ENCODE measurements at places on chromosomes 4 and X. TPM values are rescaled to one million over a fixed set of nuclear protein-coding genes. Genes with fewer than 3 reads are reported as not detected.
A peak's percentile ranks its signal among the peaks of the same experiment; 100 is the strongest.

CXCR3 gene
- 1.9 TPM for total RNA-seq

CCDC110 gene
- total RNA-seq: 0.44 TPM

BRS3 gene
- total RNA-seq: not detected

DNA sequence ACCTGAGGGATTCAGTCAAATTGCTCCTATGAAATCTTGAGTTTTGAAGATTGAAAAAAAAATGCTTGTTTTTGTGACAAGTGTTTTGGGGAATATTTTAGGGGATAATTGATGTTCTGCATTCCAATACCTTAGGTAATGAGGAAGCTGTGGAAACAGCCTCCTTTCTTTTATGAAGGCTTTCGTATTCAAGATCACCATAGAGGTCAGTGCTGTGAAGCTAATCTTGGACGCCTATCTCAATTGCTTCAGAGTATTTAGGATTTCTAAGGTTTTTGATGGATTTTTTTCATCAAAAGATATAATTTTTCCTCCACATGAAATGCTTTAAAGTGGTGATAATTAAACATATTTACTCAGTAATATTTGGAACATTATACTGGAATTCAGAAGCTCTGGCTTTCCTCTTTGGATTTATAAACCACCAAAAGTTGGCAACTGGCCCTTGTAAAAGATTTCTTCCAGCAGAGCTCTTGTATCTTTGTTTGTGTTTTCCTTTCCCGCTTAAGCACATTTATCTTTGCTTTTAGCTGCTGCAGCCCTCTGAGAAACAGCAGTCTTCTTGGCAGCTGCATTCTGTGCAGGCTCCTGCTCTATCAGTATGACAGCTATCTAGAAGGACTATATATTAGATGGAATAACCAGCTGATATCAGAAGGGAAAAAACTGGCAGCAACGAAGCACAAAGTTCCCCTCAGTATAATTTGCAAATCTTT, 63.7 kb downstream of the HMGB2 start:
- no peak for DNase-seq

GRCh38 chr4:182177166-182177565, 66.0 kb upstream of the TENM3 start:
- DNase-seq: no peak

DNA sequence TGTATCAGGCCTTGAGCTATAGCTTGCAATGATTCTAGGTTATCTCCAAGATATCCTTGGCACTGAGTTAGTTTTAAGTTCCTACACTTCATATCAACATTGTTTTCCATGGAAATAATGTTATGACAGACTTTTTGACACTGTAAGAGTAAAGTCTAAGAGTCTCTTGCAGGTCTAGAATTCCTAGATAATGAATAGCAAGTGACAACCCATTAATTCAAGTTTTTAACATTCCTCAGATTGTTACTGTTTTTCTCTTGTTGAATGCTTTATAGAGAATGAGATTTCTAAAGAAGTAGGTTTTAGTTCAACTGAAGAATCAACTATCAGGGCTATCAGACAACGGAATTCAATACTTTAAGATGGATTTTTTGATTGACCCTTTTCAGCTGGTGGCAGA, 276.1 kb downstream of the PPP3CA start:
- DNase-seq: no peak

- no peak for DNase-seq
These were observed 161.8 kb downstream of the DCLK2 start for GRCh38 chr4:150240011-150240410.

GRCh38 chrX:47172971-47173792, 20.4 kb upstream of the UBA1 start:
- DNase-seq: no peak

DNA sequence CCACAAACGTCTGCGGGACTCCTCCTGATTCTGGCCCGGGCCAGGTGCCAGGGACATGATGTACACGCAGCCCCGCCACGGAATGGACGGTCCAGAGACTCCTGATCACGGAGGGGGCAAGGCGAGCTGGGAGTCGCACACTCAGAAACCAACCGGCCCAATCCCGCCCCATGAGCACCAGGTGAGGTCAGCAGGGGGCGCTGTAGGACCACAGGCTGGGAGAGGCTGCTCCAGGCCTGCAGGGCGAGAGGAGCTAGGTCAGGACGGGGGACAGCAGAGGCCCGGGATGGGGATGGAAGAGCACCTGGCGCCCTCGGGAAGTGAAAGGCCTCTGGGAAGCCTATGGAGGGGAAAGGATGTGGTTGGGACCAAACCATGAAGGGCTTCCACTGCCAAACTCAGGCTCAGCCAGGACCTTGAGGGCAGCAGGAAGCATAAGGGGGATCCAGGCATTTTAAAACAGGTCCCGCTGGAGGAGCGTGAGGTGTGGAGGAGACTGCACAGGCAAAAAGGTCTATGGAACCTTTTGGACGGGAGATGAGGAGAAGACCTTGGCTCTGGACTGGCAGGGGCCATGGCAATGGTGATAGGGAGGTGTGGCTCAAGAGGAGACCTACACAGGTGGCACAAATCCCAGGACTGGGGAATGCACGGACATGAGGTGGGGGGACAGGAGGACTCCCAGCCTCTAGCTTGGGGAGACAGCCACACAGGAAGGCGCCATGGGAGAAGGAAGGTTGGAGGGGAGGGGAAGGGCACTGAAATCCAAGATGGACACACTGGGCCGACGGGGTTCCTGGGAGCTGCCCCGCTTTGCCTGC, 79.2 kb downstream of the MTMR1 start:
- peak; percentile 81 for DNase-seq

GRCh38 chrX:41009850-41010846, 75.1 kb upstream of the USP9X start:
- DNase-seq: peak; percentile 75

All from lower lobe of right lung (tissue), 2 donors.